ENCODE measurements at places on chromosomes 7 and 10.
A peak's percentile ranks its signal among the peaks of the same experiment; 100 is the strongest.

- no peak for DNase-seq
Observed at GRCh38 chr7:87628780-87629569, 777 bp downstream of the RUNDC3B start.

DNA sequence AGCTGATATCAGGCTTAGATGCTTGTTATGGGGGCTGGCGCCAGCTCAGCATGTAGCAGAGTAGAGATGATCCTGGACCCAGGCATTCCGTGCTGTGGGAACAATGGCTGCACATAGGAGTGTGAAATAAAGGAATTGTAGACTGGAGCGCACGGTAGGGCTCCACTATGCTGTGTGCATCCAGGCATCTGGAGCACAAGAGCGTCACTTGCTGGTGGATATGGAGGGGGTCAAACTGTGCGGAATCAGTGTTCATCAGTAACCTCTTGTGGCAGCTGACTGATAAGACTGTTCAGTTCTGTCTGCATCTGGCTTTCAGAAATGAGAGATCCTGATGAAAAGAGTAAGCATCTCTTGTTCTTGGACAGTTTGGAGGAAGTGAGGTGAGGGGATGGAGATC lies 55.8 kb downstream of the ZNF503 start:
- DNase-seq = no peak

DNA sequence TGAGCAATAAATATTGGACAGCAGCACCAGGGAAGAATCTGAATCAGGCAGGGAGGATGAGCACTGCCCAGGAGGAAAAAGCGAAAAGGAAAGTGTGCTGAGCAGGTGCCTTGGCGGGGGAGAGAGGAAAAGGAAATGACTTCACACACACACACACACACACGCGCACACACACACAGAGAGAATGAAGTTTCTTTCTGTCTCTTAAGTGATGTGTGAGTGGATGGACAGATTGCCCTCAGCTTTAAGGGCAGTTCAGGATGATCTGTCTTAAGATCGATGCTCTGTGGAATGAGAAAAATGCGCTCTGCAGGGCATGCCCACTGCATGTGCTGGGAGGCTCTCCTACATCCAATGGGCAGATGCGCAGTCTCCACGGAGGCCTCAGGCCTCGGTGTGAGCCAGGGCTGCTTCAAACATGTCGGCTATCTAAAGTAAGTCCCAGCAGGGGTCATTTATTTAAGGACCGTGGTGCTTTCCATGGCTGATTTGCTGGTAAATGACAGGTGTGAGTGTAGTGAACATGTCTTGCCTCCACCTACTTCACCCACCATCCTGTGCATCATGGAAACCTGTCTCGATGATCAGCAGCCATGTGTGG lies 2.5 kb upstream of the ACBD5 start:
- peak; percentile 48 for DNase-seq

DNA sequence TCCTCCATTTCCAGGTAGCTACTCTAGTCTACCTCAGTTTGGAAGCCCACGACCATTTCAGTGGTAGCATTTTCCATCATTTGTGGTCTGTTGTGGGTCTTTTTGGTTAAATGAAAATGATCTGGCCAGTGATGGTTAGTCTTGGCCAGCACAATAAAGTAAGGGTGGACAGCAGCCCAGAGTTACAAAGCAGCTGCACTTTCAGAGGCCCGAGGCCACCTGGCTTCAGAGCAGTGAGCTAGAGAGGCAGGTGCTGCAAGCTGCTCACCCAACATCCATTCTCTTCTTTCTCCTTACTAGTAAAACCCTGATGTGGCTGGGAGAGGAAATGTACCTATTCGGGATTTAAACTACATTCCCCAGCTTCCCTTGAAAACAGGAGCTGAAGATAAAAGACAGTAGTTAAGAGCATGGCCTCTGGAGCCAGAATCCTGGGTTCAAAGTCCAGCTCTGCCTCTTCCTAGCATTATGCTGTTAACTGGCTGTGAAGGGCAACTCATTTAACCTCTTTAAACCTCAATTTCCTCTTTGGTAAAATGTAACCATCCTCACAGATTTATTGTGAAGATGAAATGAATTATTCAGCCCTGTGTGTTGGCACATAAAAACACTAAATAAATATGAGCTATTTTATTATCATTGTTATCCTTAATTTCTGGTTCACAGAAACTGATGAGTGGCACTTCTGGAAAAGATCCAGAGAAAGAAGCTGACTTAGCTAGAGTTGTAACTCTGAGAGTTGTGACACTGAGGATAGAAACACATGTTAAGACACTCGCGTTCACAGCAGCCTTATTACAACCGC lies 517.4 kb downstream of the PARD3 start:
- DNase-seq = no peak

GRCh38 chr10:36638462-36639155 lies 486.8 kb upstream of the ANKRD30A start:
- no peak for DNase-seq

Measured in stimulated activated CD8-positive, alpha-beta memory T cell treated with anti-CD3 and anti-CD28 coated beads, Interleukin-7, amount 100 ng/mL, for 1 hour (primary cell).